ENCODE measurements at places on chromosomes 1 and 21.

GRCh38 chr1:11072216-11072917, 12.5 kb upstream of the SRM start:
- DNase-seq = peak; percentile 87

- DNase-seq = no peak
Observed at GRCh38 chr1:214941061-214941460, 141.5 kb upstream of the KCNK2 start.

DNA sequence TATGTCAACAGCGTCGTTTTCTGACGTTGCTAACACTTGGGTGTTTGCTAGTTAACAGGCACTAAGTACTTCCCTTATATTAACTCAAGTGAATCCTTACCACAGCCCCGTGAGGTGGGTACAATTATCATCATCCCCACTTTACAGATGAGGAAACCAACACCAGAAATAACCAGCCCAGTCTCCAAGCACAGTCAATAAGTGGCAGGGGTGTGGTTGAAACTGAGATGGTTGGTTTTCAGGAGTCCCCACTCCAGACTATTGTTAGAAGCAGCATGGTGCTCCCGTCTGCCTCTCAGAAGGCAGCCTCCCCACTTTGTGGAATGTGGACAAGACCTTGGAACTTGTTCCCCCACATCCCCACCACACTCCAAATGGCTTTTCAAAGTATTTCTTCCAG, 45.7 kb upstream of the ACOT11 start:
- DNase-seq = no peak

GRCh38 chr1:198373376-198373775, 167.1 kb downstream of the ATP6V1G3 start:
- no peak for DNase-seq

- DNase-seq = no peak
Observed at GRCh38 chr1:53158900-53159299, 16.5 kb upstream of the SLC1A7 start.

- DNase-seq = no peak
Observed at GRCh38 chr1:104264521-104264920, 514.8 kb downstream of the AMY1C start.
